ENCODE measurements at places on chromosomes 1 and 21. TPM values are rescaled to one million over a fixed set of nuclear protein-coding genes. Genes with fewer than 3 reads are reported as not detected.

SERINC2 gene
- 0.27 TPM for total RNA-seq

MIXL1 gene
- not detected for total RNA-seq

LRRC71 gene
- not detected for total RNA-seq

DCDC2B gene
- total RNA-seq: not detected

TAF12 gene
- total RNA-seq: 32.0 TPM

FAM167B gene
- total RNA-seq: 0.80 TPM

HSF2BP gene
- 0.97 TPM for total RNA-seq

ZNF648 gene
- total RNA-seq: not detected

IRF6 gene
- total RNA-seq: not detected

ZBTB37 gene
- total RNA-seq: 8.8 TPM

SPRR3 gene
- total RNA-seq: not detected
